ENCODE measurements at places on chromosomes 2 and 18.

DNA sequence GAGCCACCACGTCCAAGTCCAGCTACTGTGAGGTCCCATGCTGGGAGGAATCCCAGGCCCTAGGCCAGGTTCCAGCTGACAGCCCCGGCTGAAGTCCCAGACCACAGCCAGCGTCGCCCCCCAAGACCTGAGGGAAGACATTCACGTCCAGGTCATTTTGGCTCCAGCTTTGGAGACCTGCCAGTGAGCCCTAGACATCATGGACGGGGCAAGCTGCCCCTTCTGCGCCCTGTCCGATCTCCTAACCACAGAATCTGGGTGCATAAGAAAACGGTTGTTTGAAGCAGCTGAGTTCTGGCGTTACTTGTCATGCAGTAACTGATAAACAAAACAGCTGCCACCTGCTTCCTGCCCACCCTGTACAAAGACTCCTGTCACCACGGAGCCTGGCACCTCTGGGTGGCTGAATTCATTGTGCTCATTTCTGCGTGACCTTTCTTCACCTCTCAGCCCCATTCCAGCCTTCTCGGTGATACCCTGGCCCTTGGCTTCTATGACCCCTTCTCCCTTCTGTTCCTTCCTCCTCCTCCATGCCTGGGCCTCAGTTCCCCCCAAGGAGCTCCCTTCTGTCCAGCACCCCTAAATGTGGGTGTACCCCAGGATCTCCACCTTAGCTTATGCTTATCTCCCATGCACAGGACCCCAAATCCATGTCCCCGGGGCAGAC lies 72.6 kb upstream of the SMAD7 start:
- no peak for DNase-seq

DNA sequence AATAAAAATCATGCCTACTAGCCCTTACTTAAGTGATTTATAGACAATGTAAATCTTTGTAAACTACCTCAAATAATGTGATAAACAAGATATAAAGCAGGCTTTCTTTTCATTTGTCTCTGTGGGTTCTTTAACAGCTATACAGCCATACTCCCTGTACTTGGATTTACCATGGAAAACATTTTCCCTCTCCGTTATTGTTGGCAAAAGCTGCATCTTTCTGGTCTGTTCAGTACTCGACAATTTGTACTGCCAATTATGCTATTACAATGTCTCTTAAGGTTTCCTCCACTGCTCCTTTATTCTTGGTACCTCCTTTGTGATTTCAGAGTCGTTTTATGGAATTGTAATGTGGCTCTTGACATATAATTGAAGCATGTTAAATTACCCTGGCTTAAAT lies 426.3 kb upstream of the PKDCC start:
- no peak for DNase-seq

- no peak for DNase-seq
These were observed 6.7 kb downstream of the AGBL5 start for GRCh38 chr2:27058210-27058609.

DNA sequence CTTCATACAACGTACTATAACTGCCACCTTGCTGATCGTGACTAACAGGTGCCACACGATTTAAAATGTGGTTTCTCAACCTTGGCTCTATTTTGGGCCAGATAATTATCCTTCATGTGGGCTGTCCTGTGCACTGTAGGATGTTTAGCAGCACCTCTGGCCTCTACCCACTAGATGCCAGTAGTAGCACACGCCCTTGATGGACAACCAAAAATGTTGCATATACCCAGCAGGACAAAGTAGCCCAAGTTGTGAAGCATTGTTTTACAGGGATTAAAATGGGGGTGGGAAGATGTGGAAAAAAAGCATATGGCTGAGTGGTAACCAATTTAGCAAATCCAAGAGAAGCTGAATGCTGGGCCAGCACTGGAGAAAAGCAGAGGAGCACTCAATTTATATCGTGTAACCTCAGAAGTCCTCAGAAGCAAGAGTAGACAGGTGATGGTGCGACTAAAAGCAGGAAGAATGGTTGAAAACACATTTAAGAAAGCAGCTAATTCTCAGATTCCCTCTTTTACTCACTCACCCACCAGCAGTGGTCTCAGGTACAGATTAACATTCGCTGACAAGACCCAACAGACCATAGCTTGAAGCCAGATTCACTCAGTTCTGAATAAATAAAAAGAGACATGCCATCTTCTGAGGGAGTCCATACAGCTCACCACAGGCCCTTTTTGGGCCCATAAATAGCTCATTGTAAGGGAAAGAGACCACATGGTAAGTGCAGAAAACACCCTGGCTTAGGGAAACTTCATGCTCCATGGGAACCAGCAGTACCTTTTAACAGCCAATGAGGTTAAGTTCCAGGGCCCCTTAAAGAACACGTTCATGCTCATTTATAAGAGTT lies 50.6 kb downstream of the RAPH1 start:
- DNase-seq: peak; percentile 55

- DNase-seq: no peak
These were observed 21.9 kb downstream of the TMEM177 start for GRCh38 chr2:119700866-119701265.

DNA sequence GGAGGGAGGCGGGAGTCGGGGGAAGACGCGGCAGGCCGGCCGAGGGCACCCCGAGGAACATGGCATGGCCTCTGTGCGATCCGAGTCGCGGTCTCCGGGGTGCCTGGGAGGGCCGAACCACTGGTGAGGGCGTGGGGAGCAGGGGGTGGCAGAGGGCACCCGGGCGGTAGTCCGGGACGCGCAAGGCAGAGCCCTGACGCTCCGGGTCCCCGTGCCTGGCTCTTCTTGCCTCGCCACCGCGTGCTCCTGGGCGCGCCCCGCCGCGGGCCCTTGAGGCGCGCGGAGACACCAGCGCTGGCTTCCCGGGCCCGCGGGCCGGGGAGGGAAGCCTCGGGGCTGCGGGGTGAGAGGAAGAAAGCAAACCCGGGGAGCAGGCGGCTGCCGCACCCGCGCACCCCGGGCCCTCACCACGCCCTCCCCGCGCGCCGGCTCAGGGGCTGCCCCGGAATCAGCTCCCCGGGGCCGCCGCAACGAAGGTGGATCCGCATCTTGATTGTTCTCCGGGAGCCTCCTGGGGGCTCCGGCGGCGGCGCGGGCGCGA lies 4.3 kb downstream of the SOX11 start:
- no peak for DNase-seq

- peak; percentile 31 for DNase-seq
These were observed 79.0 kb downstream of the CIB4 start for GRCh38 chr2:26561918-26562810.

GRCh38 chr2:47945046-47945781 lies 38.9 kb upstream of the FBXO11 start:
- no peak for DNase-seq

DNA sequence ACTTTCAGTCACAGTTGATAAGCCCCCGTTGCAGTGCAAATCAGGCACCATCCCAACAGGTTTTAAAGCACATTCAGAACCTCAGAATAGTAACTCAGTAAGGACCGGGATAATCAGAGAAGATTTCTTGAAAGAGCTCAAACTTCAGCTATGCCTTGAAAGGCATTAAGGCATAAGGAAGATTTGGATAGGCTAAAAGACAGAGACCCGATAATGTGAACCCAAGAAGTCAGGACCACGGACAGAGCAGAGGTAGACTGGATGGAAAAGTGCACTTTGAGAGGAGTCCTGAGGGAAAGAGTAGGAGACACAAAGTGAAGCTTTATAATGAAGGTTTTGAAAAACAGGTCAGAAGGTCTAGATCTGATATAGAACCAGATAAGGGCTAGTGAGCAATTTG lies 36.9 kb upstream of the KLF7 start:
- DNase-seq: no peak

DNA sequence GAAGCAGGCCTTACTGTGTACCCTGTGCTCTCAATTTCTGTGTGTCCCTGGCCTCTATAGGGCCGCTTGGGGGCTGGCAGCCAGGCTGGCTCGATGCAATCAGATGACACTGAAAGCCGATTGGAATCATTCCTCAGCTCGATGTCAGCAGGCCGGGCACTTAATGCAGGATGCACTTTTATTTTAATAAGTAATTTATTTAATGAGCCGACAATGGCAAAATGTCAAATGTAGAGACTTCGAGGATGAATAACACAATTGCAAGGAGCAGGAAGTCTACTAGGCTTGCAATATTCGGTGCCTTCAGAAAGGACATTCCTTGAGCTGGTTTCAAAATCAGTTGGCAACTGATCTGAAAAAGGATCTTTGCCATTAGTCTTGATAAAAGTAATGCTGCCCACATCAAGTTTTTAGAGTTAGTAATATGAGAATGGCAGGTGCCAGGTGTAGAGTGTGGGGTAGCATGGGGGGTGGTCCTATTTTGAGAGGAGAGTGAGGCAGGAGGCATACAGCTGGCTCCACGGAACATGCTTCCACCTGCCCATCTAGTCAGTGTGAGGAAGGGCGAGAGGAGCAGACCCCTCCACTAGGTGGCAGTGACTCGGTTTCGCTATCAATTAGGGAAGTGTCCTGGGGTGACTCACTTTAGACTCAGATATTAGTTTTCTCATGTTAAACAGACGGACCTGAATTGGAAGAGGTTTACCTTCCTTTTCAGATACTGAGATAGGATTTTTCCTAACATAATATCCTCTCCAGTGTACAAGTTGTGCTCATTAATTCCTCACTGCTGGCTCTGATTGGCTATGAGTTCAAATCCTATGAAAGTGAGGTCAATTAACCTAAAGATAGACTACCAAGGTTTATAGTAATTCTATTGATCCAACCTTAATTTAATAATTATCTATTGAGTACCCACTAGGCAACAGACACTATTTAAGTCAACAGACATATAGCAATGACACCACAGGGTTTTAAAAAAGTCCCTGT lies 80.9 kb downstream of the NABP1 start:
- DNase-seq: peak; percentile 41

DNA sequence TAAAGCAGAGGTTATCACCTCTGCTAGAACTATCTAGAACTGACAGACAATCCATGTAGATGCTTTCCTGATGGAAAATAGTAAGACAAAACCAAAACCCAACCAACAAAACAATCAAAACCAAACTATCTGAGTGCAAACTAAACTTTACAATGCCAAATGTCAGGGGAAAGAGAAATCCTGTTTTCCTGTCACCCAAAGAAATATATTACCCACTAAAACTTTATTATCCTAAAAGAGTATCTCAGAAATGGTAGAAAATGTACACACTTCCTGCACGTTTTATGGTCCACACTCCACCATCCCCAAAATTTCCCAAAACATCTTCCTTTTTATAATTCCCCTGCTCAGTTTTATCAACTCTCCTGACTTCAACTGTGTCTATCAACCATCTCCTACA lies 29.9 kb downstream of the SP3 start:
- no peak for DNase-seq

- no peak for DNase-seq
These were observed 10.0 kb downstream of the HK2 start for GRCh38 chr2:74843899-74844298.

- no peak for DNase-seq
These were observed 399.8 kb upstream of the ST6GAL2 start for GRCh38 chr2:107285621-107286299.

DNA sequence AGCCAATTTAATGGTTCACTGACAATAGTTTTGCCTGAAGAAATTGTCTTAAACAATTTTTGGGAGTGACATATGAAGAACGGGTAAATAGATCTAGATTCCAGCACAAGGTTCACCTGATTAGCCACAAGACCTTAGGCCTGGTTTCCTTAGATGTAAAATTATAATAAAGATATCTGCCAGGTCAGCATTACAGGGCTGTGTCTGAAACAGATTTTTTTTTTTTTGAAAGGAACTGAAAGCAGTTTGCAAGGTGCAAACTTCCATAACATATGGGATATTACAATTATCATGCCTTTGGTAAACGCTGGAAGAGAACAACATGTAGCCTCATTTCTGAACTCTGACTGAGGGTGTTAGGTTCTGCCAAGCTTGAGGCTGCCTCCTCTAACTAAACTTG lies 599.4 kb downstream of the ERBB4 start:
- no peak for DNase-seq

GRCh38 chr2:34523958-34524514 lies 924.9 kb upstream of the FAM98A start:
- DNase-seq: no peak

DNA sequence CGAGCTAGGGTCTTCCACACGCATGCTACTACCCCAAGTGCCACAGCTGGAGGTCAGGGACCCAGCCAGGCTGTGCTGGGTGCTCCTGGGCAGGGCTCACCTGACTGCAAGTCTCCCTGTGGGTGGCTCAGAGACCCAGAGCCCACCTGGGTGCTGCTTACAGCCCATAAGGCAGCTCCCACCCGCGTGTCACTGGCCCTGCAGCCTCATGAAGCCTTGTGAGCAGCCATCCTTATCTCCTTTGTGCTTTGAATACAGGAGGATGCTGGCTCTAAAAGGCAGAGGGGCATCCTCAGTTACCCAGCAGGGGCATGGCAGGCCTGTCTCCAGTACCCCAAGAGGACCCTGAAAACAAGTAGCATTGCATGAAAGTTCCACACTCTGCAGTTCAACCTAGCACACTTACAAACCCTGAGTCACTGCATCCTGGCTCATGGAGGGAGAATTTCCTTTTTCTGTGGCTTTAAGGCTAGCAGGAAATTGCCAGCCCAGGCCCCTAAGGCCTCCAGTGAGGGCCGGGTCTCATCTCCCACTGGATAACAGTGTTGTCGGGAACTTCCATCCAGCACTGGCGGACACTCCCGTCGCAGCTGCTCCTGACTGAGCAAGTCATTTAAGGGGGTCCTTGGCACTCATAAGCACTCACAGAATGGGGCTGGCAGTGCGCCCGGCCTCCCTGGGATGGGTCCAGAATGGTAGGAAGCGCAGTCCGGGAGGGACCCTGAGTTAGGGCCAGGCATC lies 137.1 kb downstream of the RPIA start:
- DNase-seq: no peak

DNA sequence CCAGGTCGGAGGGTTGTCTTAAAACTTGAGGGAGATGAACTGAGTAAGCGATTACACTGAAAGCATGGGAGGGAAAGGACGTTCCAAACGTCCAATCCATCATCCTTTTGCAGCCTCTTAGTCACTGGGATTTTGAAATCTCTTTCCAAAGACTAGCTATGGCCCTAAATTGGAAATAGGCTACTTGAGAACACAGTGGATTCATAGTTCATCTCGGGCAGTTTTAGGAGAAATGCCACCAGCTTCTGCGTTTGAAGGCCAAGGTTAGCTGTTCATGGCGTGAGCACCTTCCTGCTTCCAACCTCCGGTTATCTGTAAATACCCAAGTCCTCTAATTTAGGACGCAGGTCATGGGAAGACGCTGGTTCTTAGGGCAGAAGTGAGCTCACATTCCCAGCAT lies 821 bp upstream of the EML6 start:
- no peak for DNase-seq

- no peak for DNase-seq
These were observed 103.2 kb downstream of the KLHL14 start for GRCh38 chr18:32669549-32670165.

GRCh38 chr2:233676046-233676445 lies 4.3 kb downstream of the UGT1A9 start:
- no peak for DNase-seq
